ENCODE measurements at places on chromosomes 2 and 18. TPM values are rescaled to one million over a fixed set of nuclear protein-coding genes. Genes with fewer than 3 reads are reported as not detected.

Gene CHMP3
- 61.4 TPM for total RNA-seq

Gene SH3YL1
- 24.4 TPM for total RNA-seq

Gene SERPINB10
- not detected for total RNA-seq

Gene UGT1A3
- not detected for total RNA-seq

Gene SPP2
- total RNA-seq, result not detected

Gene KCNG3
- total RNA-seq, result not detected

- H3K27ac ChIP-seq, result no peak overlapping the region
- no peaks in the 10 kb centered on the region for H3K36me3 ChIP-seq
- H3K4me1 ChIP-seq, result no peaks in the 10 kb centered on the region
- peaks cover 1% of the 10 kb centered on the region for H3K27me3 ChIP-seq
- no peak overlapping the region for H3K4me3 ChIP-seq
These were observed 117.1 kb downstream of the RAD51AP2 start for GRCh38 chr2:17401096-17401495.

DNA sequence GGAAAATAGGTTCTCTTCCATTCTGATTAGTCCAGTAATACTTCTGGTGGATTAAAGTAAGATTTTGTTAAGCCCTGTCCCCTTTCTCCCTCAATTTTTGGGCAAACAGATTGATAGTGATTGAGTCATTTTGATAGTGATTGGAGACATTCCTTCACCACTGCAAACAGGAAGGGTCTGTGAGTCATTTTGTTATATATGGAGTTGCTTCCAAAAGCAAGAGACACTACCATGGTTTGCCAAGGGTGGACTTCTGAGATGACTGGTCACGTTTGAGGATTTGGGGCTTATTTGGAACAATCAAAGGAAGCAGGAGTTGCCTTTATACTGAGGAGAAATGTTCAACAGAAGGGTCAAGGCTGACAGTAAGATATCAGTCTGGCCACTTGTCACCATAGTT is 249.9 kb downstream of the PARD3B start:
- DNase-seq, result no peak
- H3K4me1 ChIP-seq, result no peaks in the 10 kb centered on the region
- H3K27me3 ChIP-seq, result no peaks in the 10 kb centered on the region
- H3K36me3 ChIP-seq, result no peaks in the 10 kb centered on the region
- H3K27ac ChIP-seq, result no peak overlapping the region

DNA sequence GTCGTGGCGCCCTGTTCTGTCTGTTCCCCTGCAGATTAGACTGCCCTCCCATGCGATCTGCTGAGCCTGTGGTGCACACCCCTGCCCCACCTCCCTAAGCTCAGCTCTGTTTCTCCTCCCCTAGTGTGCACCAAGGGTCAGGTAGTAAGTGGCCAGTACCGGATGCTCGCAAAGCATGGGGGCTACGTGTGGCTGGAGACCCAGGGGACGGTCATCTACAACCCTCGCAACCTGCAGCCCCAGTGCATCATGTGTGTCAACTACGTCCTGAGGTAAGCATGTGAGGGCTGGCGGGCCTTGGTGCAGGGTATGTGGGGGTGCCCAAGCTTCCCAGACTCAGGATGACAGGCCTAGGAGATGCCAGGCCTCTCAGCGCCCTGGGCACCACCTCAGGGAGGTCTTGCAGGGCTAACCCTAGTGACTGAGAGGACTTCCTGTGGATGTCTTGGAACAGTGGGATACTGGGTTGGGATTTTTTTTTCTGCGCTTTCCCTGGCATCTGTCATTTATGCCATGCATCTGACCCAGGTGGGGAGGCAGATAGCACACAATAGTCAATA is 78.4 kb downstream of the EPAS1 start:
- H3K27me3 ChIP-seq, result peaks cover 2% of the 10 kb centered on the region
- no peaks in the 10 kb centered on the region for H3K36me3 ChIP-seq
- H3K4me1 ChIP-seq, result no peaks in the 10 kb centered on the region
- H3K4me3 ChIP-seq, result no peak overlapping the region
- no peak overlapping the region for H3K27ac ChIP-seq
- DNase-seq, result no peak

GRCh38 chr2:224163566-224164307 is 124.7 kb upstream of the SERPINE2 start:
- no peaks in the 10 kb centered on the region for H3K4me1 ChIP-seq
- H3K27ac ChIP-seq, result no peak overlapping the region
- DNase-seq, result no peak

GRCh38 chr18:32238635-32239268 is 48.9 kb downstream of the MEP1B start:
- no peak overlapping the region for H3K27ac ChIP-seq
- H3K4me1 ChIP-seq, result no peaks in the 10 kb centered on the region
- no peak for DNase-seq
- H3K36me3 ChIP-seq, result no peaks in the 10 kb centered on the region
- H3K27me3 ChIP-seq, result peaks cover 6% of the 10 kb centered on the region
- no peak overlapping the region for H3K4me3 ChIP-seq

DNA sequence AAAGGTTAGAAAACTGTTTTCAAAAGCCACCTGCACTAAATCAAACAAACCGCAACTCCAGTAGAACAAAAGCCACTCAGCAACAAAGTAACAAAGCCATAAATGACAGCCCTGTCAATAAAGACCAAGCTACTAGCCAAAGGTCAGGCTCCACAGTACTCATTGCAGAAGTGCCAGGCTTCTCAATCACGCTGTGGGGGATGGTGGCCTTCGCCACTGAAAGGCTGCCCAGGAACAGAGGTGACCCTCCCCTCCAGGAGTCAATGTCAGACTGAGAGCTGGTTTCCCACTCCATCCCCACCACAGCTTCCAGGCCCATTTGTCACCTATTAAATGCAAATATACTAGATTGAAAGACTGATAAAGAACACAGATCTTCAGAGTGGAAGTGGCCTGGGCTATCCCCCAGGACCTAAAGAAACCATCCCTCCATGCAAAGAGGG is 5.9 kb downstream of the ATP8B1 start:
- H3K27ac ChIP-seq, result no peak overlapping the region
- no peak overlapping the region for H3K4me3 ChIP-seq
- DNase-seq, result no peak
- H3K4me1 ChIP-seq, result peaks cover 13% of the 10 kb centered on the region

DNA sequence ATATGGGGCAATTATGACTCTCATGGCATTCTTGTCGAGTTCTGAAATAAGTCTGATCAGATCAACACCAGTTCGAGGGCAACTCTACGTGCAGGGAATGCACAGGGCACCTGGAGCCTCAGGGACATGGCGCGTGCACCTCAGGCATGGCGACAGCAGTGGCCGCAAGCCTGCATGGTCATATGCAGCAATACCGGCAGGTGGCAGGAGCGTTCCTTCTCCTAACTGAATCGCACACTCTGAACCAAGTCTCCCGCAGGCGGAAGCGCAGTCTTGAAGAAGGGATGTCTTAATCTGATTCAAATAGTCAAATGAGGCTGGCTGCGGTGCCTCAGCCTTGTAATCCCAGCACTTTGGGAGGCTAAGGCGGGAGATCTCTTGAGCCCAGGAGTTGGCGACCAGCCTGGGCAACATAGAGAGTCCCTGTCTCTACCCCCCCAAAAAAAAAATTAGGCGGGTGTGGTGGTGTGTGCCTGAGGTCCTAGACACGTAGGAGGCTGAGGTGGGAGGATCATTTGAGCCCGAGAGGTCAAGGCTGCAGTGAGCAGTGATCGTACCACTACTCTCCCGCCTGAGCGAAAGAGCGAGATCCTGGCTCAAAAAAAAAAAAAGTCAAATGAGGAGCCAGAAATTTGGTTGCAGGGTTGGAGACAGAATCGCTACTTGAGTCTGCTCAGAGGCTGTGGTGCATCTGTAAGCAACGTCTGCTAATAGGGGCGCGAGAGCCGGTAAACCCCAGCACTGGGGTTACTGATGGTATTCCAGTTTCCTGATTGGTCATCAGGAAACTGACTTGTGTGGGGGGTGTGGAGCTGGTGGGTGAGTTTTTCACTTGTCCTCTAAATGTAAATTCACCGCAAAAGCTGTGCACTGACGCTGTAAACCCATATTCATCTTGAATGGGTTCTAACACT is 28.8 kb downstream of the FHL2 start:
- H3K4me1 ChIP-seq, result peaks cover 7% of the 10 kb centered on the region
- no peak overlapping the region for H3K27ac ChIP-seq
- no peak overlapping the region for H3K4me3 ChIP-seq
- no peaks in the 10 kb centered on the region for H3K36me3 ChIP-seq
- DNase-seq, result peak; percentile 61
- H3K27me3 ChIP-seq, result no peaks in the 10 kb centered on the region

DNA sequence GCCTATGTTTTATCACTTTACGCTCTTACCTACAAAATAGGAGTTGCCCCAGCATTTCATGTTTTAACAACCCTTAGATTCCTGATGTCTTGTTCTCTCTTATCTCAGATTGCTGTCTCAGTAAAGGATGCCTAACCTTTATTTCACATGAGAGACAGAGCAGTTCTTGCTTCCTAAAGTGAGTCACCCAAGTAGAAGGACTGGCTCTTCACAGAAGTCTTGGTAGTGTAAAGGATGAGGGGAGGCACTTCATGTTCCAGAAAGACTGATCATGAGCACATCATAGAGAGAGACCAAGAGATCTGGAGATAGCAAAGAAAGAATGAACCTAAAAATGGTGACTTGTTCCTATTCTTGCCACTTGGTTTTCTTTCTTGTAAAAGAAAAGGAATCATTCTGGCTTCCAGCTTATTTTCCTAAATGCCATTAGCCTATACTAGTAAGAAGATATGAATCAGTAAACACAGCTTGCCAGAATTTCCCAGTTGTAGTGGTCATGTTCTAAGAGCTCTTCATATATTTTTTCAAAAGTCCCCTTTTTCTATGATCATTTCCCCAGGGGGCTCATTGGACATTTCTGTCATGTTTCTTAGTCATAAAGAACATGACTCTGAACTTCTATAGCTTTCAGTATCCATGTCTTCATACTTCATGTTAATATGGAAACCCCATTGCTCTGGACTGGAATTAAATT is 54.9 kb downstream of the MAPRE2 start:
- H3K36me3 ChIP-seq, result peaks cover 51% of the 10 kb centered on the region
- H3K4me1 ChIP-seq, result peaks cover 35% of the 10 kb centered on the region
- DNase-seq, result no peak

GRCh38 chr2:127182626-127183458 is 37.3 kb downstream of the CYP27C1 start:
- DNase-seq, result no peak
- no peaks in the 10 kb centered on the region for H3K36me3 ChIP-seq
- H3K27ac ChIP-seq, result no peak overlapping the region
- no peak overlapping the region for H3K4me3 ChIP-seq
- peaks cover 20% of the 10 kb centered on the region for H3K27me3 ChIP-seq

DNA sequence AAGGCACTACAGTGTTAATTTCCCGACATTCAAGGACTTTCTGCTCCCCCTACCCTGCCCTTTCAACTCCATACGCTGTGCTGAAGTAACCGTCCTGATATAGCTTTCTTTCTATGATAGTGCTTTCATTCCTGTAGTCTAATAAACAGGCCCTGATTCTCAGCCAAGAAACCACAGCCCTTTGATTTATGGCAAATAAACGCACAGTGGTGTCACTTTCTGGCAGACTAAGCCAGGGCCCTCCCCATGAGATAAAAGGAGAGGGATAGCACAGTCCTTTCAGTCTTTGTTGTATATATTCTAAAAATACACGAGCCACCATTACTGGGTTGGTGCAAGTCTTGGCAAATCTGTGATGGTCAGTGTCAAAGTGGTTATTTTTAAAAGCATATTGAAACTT is 291.2 kb downstream of the ALPK2 start:
- no peak overlapping the region for H3K27ac ChIP-seq
- H3K36me3 ChIP-seq, result peaks cover 38% of the 10 kb centered on the region
- no peaks in the 10 kb centered on the region for H3K27me3 ChIP-seq
- no peak overlapping the region for H3K4me3 ChIP-seq

DNA sequence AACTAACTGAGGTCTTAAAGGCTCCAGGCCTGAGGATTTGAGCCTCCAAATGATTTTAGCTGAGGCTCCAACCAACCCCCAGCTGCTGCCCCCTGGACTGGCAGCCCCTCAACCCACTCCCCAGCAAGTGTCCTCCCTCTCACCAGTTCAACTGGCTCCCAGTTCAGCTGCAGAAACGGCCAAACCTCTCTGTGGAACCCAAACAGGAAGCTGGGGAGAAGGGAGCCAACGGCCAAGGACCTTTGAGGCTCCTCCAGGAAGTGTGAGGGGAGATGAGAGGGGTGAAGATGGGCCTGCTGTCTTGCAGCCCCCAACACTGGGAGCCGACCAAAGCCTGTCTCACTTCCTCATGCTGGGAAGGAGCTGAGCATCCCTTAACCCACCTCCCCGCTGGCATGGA is 24.9 kb downstream of the ZFP36L2 start:
- peaks cover 15% of the 10 kb centered on the region for H3K4me1 ChIP-seq
- no peak overlapping the region for H3K4me3 ChIP-seq
- no peak for DNase-seq
- H3K27me3 ChIP-seq, result no peaks in the 10 kb centered on the region

GRCh38 chr2:140893685-140894084 is 1237.1 kb downstream of the LRP1B start:
- H3K27me3 ChIP-seq, result no peaks in the 10 kb centered on the region
- DNase-seq, result no peak
- H3K36me3 ChIP-seq, result no peaks in the 10 kb centered on the region
- H3K27ac ChIP-seq, result no peak overlapping the region
- no peaks in the 10 kb centered on the region for H3K4me1 ChIP-seq
- H3K4me3 ChIP-seq, result no peak overlapping the region

DNA sequence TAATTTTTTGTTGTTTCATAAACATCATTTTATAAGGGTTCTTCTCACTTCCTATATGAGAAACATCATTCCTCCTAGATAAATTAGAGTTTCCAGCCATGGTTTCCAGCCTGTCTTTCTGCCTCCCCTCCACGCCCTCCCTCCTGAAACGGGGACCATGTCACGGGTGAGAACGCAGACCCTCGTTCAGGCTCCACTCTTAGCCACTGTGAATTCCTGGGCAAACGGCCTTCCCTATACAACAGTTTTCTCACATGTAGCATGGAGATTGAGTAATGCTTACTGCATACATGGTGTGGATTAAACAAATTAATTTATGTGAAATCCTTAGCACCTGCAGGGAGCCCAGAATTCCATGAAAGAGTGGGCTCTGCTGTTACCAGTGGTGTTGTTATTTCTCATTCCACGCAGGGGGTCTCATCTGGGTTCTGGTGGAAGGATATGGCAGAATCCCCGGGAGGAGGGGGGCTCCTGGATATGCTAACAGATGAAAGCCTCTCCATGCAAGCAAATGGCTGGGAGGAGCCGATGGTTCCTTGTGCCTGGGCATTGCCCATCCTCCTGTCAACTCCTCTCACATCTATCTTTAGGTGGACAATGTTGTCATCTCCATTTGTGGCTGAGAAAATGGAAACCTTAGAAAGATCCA is 54.0 kb upstream of the TWIST2 start:
- H3K4me1 ChIP-seq, result no peaks in the 10 kb centered on the region
- H3K4me3 ChIP-seq, result no peak overlapping the region
- DNase-seq, result no peak
- no peak overlapping the region for H3K27ac ChIP-seq
- H3K36me3 ChIP-seq, result no peaks in the 10 kb centered on the region
- no peaks in the 10 kb centered on the region for H3K27me3 ChIP-seq

- no peaks in the 10 kb centered on the region for H3K4me1 ChIP-seq
- no peaks in the 10 kb centered on the region for H3K36me3 ChIP-seq
- no peak overlapping the region for H3K4me3 ChIP-seq
- H3K27me3 ChIP-seq, result no peaks in the 10 kb centered on the region
- no peak overlapping the region for H3K27ac ChIP-seq
These were observed 318.2 kb downstream of the RND3 start for GRCh38 chr2:150169237-150169629.

- H3K27me3 ChIP-seq, result no peaks in the 10 kb centered on the region
- peaks cover 21% of the 10 kb centered on the region for H3K4me1 ChIP-seq
- H3K27ac ChIP-seq, result no peak overlapping the region
- no peak for DNase-seq
- no peaks in the 10 kb centered on the region for H3K36me3 ChIP-seq
These were observed 137.1 kb upstream of the RMP24 start for GRCh38 chr18:35835366-35835765.

All from activated B cell treated with CpG ODN at 0.5 μM for 24 hours (primary cell).